Cerebellar nuclear complex (tissue), 1 donor: ENCODE measurements at places on chromosomes 2 and 18.

GRCh38 chr2:236976266-236977062 lies 109.2 kb upstream of the COPS8 start:
- DNase-seq = no peak

DNA sequence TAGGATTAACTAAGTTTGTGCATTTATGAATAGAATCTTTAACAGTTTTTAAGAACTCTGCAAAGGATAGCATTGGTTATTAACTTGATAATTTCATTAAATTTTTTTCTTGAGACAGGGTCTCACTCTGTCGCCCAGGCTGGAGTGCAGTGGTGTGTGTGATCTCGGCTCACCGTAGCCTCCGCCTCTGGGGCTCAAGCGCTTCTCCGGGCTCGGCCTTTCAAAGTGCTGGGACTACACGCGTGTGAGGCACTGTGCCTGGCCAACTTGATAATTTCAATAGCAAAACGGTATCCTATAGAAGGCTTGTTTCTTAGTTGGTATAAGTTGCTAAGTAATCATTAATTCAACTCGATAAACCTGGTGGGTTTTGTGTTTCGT lies 38.0 kb downstream of the ADNP2 start:
- DNase-seq = no peak

GRCh38 chr18:57088883-57089282 lies 58.0 kb upstream of the BOD1L2 start:
- DNase-seq = no peak

DNA sequence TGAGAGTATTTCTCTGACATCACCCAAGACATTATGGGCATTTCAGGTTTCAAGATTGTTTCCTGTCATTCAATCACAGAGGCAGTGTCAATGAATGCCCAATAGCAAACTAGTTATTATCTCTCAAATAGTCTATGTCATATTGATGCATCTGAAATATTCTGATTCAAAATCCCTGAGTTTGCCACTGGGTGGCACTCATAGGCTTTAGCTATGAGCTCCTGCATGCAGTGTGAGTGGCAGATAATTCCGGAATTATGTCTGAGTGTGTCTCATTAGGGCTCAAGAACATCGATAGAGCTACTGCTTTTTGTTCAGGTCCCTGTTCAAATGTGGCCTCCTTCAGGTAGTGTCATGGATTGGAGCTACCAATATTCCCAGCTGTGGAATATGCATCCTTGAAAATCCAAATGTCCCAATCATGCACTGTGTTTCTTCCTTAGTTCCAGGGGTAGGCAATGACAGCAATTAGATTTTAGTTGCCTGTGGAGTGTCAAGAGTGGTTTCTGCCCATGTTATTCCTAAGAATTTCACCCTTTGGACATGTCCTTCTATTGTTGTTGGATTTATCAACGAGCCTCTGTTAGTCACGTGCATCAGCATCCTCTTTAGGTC lies 7.8 kb upstream of the OR6B3 start:
- DNase-seq = no peak

GRCh38 chr2:43054367-43054766 lies 172.0 kb downstream of the ZFP36L2 start:
- no peak for DNase-seq

GRCh38 chr2:53188851-53189510 lies 578.6 kb upstream of the CHAC2 start:
- no peak for DNase-seq

DNA sequence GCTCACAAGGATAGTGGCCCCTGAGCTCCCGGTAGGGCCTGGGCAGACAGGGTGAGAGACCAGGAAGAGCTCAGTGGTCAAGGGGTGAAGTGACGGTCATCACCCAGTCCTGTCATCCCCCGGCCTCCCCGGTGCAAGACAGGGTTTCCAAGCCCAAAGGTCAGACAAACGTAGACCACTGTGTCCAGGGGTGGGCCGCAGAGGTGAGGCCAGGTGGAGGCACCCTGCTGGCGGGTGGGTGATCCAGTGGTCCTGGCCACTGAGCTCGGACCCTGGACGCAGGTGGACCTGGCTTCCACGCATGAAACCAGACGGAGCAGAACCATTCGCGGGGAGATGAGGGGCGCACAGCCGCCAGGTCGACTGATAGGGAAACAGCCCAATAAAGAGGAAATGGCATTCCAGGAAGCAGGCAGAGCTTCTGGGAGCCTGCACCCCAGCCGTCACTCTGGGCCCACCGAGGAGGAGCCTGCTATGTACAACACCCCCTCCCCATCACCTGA lies 14.4 kb upstream of the SNED1 start:
- no peak for DNase-seq

DNA sequence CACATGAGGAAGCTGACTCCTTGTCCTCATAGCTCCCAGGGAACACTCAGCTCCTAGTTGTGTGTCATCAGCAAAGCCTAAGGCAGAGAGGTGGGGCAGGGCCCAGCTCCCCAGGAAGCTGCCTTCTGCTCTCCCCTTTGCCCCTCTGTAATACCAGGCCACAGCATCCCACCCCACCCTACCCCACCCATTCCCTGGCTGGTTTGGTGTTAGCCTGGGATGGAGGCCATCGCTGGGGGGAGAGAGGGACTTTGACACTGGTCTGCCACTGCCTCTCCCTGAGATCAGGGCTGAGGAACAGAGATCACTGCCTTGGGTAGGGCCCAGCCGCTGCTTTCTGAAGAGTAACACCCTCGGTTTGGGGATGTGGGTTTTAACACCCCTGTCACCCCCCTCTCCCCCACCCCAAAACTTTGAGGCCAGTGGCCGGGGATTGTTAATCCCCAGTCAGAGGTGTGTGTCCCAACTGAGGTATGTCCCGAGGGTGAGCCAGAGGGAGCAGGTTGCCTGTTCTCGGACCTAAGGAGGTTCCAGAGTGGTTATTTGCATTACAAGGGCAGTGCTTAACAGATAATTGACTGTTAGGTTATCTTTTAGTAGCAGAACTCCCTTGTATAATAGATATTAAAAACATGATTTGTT lies 41.4 kb downstream of the TET3 start:
- DNase-seq = no peak

- no peak for DNase-seq
Observed at GRCh38 chr2:73830871-73831401, 2.2 kb downstream of the STAMBP start.

DNA sequence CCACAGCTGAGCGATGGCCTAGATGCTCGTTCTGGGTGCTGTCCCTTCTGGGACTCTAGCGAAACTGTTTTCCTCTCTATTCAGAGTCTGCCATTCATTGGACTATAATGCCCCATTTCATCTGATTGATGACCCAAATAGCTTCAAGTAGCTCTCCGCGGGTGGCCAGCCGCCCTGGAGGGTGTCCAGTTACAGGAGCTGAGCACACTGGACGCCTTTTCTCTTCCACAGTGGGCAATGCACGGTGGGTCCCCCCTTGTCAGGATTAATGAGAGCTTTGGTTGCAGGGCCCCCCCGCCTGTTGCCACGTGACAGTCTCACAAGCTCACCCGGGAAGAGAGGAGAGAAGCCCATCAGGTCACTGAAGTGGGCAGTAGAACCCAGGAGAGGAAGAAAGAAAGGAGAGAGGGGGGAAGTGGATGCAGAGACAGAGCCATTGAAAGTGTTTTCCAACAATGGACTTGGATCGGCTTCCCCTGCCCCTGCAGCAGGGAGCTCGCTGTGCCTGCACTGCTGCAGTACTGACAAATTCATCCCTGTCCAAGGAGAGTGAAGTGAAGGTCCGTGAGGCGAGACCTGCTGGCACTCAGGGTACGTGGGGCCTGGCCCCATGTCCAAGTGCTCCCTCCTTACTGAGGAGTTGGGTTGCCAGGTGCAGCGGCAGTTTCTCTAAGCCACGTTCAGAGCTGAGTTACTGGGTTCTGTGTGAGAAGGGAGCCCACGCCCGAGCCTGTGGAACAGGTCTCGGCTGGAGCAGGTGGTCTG lies 44.8 kb downstream of the DIPK1C start:
- DNase-seq = no peak

GRCh38 chr2:55587-56448 lies 9.5 kb upstream of the FAM110C start:
- no peak for DNase-seq

- no peak for DNase-seq
Observed at GRCh38 chr2:203606051-203606450, 71.0 kb upstream of the RAPH1 start.

DNA sequence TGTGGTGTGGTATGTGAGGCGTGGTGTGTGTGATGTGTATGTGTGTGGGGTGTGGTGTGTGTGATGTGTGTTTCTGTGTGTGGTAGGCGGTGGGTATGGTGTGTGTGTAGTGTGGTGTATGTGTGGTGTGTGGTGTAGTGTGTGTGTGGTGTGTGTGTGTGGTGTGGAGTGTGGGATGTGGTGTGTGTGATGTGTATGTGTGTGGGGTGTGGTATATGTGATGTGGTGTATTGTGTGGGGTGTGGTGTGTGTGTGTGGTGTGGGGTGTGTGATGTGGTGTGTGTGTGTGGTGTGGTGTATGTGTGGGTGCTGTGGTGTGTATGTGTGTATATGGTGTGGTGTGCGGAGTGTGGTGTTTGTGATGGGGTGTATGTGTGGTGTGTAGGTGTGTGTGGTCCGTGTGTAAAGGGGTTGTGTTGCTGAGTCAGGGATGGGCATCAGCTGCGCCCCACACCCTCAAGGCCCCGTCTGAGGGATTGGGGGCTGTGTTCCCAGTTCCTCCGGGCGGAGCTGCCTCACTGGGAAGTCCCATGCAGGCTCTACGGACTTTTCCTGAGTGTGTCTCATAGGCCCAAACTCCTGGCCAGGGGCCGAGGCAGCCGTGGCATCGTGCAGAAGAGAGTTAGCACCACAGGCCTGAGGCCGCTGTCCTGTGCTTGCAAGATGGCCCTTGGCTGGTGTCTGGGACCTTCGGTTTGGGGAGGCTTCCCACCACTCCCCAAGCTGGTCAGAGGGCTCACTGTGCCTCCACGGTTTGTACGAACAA lies 18.2 kb upstream of the ARL4C start:
- no peak for DNase-seq
